ENCODE measurements at places on chromosomes 2 and 18.

DNA sequence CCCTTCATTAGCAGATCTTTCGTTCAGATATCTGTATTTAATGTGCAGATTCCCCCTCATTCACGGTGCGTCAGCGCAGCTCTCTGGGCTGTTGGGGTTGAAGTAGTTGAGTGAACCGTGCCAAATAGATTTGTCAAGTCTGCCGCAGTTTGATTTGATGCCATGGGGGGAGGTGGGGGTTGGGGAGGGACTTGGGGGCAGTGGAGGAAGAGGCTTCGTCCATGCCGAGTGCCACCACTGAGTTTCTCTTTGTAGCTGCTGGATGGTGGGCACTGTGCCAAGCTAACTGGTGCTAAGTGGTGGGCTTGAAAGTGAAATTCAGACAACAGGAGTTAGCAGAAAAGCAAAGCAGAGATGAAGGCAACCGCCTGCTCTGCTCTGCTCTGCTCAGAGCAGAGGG, 47.9 kb downstream of the NRP2 start:
- DNase-seq: no peak

DNA sequence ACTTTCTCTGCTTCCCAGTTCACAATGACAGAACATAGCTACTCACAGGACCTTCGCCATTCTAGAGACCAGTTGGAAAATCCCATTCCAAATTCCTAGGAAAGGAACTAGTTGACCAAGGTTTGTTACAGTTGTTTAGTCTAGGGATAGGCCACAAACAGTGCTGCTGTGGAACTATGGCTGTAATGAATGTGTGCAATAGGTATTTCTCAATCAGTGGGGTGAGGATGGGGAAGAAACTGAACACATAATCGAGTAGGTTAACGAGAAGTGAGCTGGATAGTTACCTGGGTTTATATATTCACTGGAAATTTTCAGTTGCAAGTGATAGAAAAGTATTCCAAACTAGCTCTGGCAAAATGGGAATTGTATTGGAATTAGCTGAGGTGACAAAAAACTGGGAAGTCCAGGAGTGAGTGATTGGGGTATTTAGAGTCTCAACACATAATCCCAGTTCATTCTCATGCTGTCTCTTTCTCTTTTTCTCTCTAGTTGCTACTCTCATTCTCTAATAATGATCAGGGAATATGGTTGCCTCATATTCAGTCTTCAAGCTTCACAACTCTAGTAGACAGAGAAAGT, 18.2 kb upstream of the HMSD start:
- DNase-seq: no peak

- DNase-seq: no peak
Observed at GRCh38 chr2:215780313-215780712, 233.0 kb downstream of the MREG start.

DNA sequence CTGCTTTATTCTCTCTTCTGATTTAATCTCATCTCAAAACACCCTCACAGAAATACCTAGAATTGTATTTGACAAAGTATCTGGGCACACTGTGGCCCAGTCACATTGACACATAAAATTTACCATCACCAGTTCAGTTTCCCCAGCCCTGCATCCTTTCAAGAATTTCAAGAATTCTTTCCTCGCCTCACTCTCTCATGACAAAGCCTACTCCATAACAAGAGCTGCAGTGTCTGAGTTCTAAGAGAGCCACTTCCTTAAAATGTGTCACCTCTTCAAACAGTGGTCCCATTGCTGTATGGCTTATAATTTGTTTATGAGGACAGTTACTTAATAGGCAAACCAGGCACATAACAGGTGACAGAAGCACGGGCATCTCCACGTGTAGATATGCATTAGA, 90.9 kb upstream of the STK39 start:
- DNase-seq: no peak

DNA sequence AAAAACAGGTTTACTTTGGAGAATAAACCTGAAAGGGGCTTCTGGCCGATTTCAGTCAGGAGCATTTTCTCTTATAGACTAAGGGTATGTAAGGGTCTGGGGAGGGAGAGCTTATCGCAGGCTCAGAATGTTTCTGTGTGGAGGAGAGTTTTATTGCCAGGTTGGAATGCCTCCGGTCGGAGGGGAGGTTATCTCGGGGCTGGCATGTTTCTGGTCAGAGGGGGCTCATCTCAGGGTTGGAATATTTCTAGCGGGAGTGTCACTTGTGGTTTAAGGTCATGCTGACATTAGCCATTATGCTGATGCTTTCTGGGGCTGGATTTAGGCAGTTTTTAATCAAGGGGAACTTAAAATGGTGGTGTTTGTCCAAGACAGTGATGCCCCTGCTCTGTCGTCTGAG, 333.6 kb downstream of the METTL4 start:
- DNase-seq: no peak

GRCh38 chr2:74527741-74528140, 1.7 kb upstream of the DQX1 start:
- DNase-seq: no peak

GRCh38 chr2:239061824-239062570, 214.1 kb downstream of the TWIST2 start:
- no peak for DNase-seq

- DNase-seq: no peak
Observed at GRCh38 chr2:39696101-39696553, 30.4 kb downstream of the TMEM178A start.

DNA sequence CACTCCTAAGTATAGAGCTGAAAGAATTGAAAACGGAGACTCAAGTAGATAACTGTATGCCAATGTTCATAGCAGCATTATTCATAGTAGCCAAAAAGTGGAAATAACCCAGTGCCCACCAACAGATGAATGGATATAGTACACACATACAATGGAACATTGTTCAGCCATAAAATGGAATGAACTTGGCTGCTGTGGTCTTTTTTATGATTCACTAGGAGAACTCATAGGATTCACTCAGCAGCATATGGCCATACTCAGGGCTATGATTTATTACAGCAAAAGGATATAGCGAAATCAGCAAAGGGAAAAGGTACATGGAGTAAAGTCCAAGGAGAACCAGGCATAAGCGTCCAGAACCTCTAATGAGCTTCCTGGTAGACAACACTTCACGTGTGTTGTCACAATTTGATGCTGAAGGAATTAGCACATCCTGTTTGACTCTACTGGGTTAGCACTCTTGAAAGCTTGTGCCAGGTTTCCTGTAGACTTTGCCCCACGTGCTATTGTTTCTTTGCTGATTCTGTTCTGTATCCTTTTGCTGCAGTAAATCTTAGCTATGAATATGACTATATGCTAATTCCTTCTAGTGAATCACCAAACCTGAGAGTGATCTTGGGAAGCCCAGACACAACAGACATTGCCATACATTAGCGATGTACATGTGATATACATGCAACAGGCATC, 15.7 kb downstream of the SPC25 start:
- no peak for DNase-seq

GRCh38 chr2:152518641-152519580, 183.9 kb downstream of the FMNL2 start:
- no peak for DNase-seq

DNA sequence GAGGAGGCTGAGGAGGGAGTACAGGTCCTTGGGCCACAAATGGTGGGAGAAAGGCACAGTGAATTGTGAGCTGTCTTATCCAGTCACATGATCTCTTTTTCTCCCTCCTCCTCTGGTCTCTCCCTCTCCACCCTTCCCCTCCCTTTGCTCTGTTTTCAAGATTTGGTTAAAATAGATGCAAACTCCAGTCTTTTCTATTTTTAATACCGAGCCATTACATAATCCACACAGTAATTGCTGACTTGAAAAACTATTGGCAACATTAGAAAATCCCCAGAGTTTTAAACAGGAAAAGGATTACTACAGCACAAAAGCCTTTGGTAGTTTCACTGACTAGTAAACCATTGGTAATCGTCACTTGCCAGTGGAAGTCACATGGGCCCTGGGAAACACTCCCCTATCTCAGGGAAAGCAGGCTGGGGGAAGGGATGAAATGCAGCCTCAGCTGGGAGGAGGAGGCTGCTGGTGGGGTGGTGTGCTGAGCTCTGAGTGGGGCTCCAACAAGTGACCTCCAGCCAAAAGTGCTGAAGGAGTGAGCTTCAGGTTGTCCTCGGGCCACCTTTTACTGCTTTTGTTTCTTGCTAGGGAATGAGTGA, 57.4 kb upstream of the PCBP1 start:
- DNase-seq: no peak

GRCh38 chr2:148039783-148040182, 18.9 kb downstream of the MBD5 start:
- no peak for DNase-seq

DNA sequence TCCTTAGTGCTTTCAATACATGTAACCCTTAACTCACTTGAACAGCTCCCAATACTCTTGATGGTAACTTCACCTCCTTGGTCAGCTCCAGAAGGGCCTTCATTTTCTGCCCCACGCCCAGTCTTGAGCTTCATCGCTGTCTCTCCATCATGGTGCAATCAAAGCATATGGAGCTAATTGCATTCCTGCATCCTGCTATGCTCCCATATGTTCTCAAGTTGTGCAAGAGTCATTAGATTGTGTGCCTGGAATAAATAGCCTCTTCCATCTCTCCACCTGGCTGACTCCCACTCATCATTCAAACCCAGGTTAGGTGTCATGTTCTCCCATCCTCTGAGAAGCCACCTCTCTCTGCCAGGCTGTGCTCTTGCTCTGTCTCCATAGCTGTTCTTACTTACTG, 364.5 kb upstream of the RGPD4 start:
- DNase-seq: no peak

- no peak for DNase-seq
Observed at GRCh38 chr18:75090336-75090735, 118.6 kb downstream of the PTGR3 start.

- DNase-seq: no peak
Observed at GRCh38 chr2:48315896-48316194, 214.1 kb upstream of the STON1 start.

DNA sequence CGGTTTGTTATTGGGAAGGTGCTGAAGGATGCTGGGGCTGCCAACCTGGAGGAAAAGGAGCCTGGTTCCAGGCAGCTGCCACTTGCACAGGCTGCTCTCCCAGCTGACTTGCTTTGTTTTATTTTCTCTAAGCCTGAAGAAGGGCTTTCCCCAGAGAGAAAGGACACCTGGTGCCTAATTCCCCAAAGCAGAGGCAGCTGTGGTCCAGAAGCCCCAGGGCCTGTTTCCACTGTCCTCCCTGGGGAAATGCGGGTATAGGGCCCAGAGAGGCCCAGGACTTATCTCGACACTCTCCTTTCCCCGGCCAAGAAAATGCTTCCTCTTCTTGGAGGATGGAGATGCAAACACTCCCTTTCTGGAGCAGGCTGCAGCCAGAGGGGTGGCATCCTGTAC, 30.1 kb downstream of the INO80C start:
- DNase-seq: no peak

- no peak for DNase-seq
Observed at GRCh38 chr2:201558232-201558631, 85.1 kb downstream of the TMEM237 start.

- DNase-seq: no peak
Observed at GRCh38 chr2:67515056-67515455, 117.9 kb downstream of the ETAA1 start.

DNA sequence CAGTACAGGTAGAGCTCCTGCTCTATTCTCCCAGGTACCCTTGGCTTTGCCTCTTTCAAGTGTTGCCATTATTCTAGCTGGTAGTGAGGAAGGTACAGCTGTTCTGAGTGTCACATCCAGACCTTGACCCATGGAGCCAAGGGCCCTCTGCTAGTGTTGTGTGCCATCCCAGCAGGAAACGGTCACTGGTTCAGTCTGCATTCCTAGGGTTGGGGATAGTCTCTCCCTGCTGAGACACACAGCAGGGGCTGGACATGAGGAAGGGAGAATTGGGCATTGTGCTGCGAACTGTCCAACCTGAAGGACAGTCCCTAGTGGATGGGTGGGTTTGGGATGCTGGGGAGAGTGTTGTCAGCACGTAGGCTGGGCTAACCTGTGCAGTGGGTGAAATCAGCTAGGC, 59.1 kb downstream of the FARP2 start:
- no peak for DNase-seq

- no peak for DNase-seq
Observed at GRCh38 chr18:22203536-22204213, 34.3 kb downstream of the GATA6 start.

GRCh38 chr2:46097714-46098480, 199.3 kb upstream of the EPAS1 start:
- no peak for DNase-seq

DNA sequence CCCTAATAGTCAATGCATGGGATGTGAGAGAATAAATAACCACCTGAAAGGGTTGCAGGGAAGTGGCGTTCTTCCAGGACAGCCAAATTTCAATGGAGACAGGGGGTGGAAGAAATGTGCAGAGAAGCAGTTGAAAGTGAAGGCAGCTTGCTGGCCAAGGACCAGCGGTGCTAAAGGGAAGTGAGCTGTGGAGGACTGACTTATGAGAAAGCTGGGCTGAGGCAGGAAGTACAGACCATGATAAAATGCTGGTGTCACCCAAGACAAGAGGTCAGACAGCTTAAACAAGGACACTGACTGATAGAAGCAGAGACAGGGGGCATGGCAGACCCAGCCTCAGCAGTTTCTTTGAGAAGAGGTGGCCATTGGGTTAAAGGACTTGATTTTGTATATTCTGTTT, 106.7 kb downstream of the DTNB start:
- no peak for DNase-seq

DNA sequence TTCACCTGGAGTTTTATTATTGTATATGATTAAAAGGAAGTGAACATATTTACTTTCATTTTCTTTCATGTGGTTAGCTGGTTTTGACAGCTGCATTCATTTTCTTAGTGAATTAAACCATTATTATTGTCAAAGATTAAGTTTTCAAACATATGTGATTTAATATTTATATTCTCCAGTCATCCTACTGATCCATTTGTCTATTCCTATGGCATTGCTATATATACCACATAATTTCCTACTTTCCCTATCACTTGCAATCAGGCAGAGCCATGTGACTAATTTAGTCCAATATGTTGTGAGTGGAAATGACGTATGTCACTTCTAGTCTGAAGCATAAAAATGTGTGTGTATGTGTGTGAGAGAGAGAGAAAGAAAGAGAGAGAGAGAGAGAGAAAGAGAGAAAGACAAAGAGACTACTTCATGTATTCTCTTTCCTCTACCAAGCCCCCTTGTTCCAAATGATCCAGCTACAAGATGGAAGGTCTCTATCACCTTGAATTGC, 12.0 kb upstream of the TACR1 start:
- no peak for DNase-seq

DNA sequence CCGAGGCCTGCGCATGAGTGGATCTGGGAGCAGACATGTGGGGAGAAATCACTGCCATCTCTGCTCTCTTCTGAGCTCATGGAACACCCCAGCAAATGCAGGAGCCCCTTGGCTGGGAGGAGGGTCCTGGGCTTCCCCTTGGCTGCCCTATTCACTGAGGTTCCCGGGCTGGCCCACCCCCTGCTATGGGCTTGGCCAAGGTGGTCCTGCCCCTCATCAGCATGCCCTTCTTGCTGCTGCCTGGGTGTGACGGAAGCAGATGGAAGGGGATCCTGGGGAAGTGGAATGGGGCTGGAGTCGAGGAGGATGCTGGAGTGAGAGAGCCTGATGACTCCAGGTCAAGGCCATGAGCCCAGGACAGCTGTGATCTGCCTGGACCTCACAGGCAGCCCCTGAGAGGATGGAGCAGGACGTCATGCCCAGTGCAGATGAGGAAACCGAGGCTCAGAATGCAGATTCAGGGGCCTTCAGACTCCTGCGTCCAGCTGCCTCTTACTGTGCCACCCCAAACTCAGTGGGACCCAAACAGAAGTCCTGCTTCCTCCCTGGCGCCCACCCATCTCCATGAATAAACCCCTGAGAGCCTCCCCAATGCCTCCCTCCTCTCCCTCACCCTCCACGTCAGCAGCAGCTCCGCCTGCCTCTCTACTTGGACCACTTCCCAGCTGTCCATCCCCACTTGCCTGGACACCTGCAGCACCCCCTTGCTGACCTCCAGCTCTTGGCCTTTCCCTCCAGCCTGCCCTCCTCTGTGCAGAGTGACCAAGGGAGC, 4.0 kb downstream of the SNED1 start:
- no peak for DNase-seq
